ENCODE measurements at places on chromosomes 11 and 22.
A peak's percentile ranks its signal among the peaks of the same experiment; 100 is the strongest.

DNA sequence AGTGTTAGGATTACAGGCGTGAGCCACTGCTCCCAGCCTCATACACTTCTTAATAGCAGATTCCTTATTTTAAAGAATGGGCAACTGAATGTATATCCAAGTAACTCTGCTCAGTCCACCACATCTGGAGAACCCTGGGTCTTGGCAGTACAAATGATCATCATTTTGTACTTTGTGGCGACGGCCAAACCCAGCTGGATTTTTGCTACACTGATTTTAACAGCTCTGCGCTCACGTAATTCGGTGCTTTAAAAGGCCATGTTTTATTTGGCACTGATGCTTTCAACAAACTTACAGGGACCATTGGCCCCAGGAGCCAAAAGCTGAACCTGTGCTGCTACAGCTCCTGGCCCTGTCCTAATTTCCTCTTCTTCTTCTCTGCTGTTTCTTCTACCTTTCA lies 60.8 kb upstream of the PDE3B start:
- no peak for DNase-seq

DNA sequence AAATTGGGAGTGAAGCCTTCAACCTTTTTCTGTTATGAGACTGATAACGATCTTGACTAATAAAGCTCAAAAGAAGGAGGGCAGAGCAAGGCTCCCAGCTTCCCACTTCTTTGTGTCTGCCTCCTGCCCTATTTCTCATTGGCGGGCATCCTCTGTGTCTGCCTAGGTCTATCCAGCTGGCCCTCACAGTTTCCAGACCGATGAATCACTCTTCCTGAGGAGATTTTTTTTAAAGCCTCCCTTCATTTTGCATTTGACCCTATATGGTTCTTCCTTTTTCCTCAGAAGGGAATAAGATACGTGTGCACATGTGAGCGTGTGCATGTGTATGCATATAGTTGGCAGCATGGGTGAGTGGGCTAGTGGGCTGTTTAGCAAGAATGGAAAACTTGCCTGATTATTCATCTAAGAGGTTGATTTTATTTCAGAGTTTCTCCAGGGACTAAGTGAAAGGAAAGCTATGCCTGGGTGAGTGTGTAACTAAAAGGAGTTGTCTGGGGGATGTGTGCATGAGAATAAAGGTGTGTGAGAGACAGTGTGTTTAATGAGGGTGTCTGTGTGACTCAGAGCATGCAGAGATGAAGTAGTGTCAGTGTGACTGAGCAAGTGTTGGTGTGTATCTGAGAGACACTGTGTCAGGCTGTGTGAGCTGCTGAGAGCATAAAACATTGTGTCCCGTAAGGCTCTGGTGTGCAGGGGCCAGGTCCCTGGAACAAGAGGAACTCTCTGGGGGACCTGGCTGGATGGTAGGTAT lies 12.2 kb downstream of the PHLDB1 start:
- DNase-seq, result peak; percentile 39

- DNase-seq, result peak; percentile 7
These were observed 11.0 kb upstream of the MS4A6A start for GRCh38 chr11:60193687-60194433.

GRCh38 chr11:33266393-33267215 lies 9.4 kb downstream of the HIPK3 start:
- no peak for DNase-seq

DNA sequence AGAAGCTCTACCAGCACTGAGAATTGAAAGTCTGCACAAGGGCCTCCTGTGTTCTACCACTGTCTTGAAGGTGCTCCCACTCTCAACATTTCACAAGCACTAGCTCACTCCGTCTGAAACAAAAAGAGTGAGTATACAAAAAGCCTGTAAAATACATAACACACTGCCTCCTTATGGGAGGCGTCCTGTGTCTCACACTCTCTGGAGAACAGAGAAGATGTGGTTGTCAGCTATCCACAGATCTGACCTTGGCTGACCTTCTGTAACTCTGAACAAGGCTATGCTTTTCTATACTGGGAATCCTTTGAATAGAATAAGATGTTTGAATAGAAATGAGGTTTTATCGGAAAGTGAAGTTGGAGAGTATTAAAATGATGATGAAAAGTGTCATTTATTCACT lies 171.3 kb upstream of the TMEM45B start:
- no peak for DNase-seq

GRCh38 chr11:27138716-27139115 lies 98.1 kb downstream of the BBOX1 start:
- DNase-seq, result no peak

GRCh38 chr11:765025-765801 lies 12.1 kb downstream of the GATD1 start:
- peak; percentile 37 for DNase-seq

GRCh38 chr11:299951-300735 lies 817 bp upstream of the IFITM5 start:
- no peak for DNase-seq

GRCh38 chr11:18065572-18065971 lies 19.5 kb upstream of the TPH1 start:
- DNase-seq, result no peak

DNA sequence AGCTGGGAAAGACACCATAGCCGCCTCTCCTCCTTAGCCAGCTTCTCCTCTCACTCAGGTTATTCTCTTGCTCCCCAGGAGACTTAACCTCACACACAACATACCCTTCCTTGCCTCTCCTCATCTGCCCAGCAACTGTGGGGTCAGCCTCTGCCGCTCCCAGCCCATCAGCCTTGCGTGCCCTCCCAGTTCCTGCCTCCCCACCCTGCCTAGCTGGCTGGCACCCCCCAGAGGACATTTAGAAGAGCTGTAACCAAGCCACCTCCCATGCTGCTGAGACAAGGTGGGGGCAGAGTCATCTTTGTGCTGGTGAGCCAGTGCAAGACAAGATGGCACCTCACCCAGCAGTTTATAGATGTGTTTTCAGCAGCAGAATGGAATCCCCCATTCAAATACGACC lies 38.2 kb downstream of the TOM1 start:
- DNase-seq, result no peak

DNA sequence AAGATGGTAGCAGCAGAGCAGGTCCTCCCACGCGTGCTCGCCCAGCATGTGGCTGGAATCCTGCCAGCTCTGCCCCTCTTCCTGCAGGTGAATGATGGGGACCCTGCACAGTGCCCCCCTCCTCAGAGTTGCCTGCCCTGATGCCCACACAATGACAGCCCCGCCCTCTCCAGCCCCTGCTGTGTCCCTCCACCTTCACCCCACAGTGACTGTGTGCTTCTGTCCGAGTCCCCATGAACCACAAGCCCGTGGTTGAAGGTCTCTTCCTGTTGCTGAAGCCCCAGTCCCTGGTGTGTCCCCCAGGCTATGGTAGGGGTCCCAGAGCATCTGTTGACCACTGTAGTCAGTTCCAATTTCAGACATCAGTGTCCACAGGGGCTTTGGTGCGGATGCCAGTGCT lies 71.0 kb downstream of the BRD1 start:
- DNase-seq, result no peak

All from hypothalamus (tissue), 51 donors.